ENCODE measurements at places on chromosomes 13 and 19.

DNA sequence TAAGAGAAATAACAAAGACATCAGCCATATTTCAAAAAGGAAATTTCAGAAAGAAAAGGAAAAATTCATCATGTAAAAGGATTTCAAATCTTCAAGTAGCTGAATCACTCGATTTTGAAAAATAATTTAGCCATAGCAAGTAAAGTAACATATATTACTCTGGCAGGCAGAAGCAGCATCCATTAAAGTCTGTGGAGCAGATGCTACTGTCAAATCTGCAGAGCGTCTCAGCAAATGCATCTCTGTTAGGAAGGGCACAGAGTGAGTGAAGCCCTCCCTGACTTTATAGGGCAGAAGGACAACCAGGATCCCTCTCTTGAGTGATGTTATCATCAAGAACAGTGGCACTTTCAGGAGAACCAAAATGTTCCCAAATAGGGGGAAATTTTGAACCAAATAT, 445.5 kb downstream of the EFNB2 start:
- no peak for DNase-seq

- no peak for DNase-seq
These were observed 100.3 kb downstream of the TM9SF2 start for GRCh38 chr13:99601535-99601934.

DNA sequence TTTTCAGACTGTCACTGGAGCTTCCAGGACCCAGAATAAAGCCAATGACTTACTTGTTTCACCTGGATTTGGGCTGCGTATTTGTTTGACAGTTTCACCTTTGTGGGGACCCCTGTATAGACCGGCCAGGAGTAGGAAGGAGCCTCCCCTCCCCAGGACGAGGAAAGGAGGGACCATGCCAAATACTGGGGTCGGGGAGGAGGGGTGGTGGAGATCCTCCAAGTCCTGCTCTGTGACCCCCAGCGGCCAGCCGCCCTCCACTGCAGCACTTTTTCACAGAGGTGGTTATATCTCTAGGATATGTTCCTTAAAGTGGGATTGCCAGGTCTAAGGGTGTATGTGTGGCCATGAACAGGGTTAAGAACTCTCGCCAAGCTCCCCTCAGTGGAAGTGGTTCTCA, 25.7 kb upstream of the ZNF492 start:
- no peak for DNase-seq

GRCh38 chr13:104875038-104875754, 1660.3 kb downstream of the EFNB2 start:
- DNase-seq: no peak

GRCh38 chr13:20142927-20143480, 17.8 kb downstream of the GJA3 start:
- no peak for DNase-seq

DNA sequence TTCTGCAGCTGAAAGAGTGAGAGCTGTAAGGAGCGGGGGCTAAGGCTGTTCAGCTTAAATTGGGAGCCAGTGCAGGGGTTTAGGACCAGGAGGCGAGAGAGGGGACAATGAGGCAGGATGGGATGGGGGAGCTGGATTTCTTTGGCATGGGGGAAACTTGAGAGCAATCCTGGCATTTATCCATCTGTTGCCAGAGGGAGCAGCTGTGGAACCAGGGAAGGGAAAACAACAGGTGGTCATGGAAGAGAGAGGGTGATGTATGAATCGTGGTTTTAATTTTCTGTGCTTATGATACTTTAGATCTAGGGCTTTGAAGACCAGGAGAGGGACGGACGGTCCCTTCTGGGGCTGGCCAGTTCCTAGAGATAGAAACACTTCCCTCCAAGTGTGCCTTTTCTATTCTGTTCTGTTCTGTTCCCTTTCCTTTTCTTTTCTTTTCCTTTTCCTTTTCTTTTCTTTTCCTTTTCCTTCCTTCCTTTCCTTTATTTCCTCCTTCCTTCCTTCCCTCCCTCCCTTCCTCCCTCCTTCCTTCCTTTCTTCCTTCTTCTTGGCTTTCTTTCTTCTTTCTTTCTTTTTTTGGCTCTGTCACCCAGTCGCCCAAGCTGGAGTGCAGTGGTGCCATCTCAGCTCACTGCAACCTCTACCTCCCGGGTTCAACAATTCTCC, 16.0 kb upstream of the CCL25 start:
- no peak for DNase-seq

- no peak for DNase-seq
These were observed 7.4 kb downstream of the IFNL2 start for GRCh38 chr19:39275578-39275977.

GRCh38 chr13:50611117-50611781, 232.2 kb downstream of the DLEU7 start:
- DNase-seq: no peak

GRCh38 chr13:109606520-109606919, 179.9 kb downstream of the IRS2 start:
- DNase-seq: no peak
